ENCODE measurements at places on chromosomes 6 and 20.

DNA sequence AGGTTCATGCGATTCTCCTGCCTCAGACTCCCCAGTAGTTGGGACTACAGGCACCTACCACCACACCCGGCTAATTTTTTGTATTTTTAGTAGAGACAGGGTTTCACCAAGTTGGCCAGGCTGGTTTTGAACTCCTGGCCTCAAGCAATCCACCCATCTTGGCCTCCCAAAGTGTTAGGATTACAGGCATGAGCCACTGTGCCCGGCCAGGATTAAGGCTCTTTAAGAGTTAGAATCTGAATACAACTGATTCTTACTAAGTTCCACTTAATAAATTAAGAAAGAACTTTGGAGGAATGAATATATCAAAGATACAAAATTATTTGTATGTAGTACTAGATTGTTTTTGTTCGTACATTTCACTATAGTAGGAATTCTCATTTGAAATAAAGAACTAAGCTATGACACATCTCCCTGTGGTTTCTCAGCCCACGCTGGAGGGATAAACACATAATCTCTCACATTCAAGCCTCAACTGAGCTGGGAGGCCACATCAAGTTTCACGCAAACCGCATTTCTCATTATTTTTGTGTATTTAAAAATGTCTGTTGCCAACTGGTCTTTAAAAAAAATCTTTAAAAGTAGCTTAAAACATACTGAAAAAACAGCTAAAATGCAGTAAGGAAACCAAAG, 34.2 kb downstream of the DTNBP1 start:
- H3K4me1 ChIP-seq: peaks cover 23% of the 10 kb centered on the region
- H3K27ac ChIP-seq: no peak overlapping the region
- H3K36me3 ChIP-seq: peaks cover 24% of the 10 kb centered on the region
- H3K27me3 ChIP-seq: no peaks in the 10 kb centered on the region
- H3K4me3 ChIP-seq: no peak overlapping the region

- H3K4me1 ChIP-seq: no peaks in the 10 kb centered on the region
- H3K4me3 ChIP-seq: no peak overlapping the region
- H3K36me3 ChIP-seq: no peaks in the 10 kb centered on the region
- ATAC-seq: no peak
Observed at GRCh38 chr6:154672086-154672485, 61.1 kb upstream of the SCAF8 start.

DNA sequence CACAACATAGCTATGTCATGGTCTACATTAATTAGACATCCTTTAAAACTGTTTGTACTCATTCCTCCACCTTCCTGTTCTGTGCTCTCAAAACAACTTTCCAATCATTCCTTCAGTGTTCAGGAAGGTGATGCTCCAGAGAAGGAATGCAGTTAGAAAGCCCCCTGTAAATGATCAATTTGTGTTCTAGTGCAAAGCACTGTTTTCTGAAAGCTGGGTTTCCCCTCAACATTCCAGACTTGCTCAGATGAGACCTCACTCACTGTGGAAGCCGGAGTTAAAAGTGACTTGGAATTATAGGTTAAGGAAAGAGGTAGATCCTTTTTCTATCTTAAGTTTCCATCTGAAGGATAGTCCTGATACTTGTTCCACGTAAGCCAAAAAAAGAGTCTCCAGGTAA, 95.9 kb downstream of the BMP2 start:
- H3K4me1 ChIP-seq: no peaks in the 10 kb centered on the region
- H3K4me3 ChIP-seq: no peak overlapping the region
- ATAC-seq: no peak
- no peaks in the 10 kb centered on the region for H3K36me3 ChIP-seq

GRCh38 chr6:5499644-5500306, 238.5 kb downstream of the FARS2 start:
- H3K4me1 ChIP-seq: no peaks in the 10 kb centered on the region
- no peak overlapping the region for H3K27ac ChIP-seq
- H3K36me3 ChIP-seq: peaks cover 48% of the 10 kb centered on the region
- ATAC-seq: no peak
- no peak overlapping the region for H3K4me3 ChIP-seq

GRCh38 chr6:47633141-47633540, 65.2 kb upstream of the ADGRF4 start:
- no peak overlapping the region for H3K27ac ChIP-seq
- H3K4me3 ChIP-seq: no peak overlapping the region
- ATAC-seq: no peak
- H3K4me1 ChIP-seq: peaks cover 10% of the 10 kb centered on the region
- no peaks in the 10 kb centered on the region for H3K36me3 ChIP-seq
- H3K27me3 ChIP-seq: peaks cover 3% of the 10 kb centered on the region

- no peaks in the 10 kb centered on the region for H3K36me3 ChIP-seq
- no peak for ATAC-seq
- H3K4me3 ChIP-seq: no peak overlapping the region
- peaks cover 7% of the 10 kb centered on the region for H3K4me1 ChIP-seq
- H3K27me3 ChIP-seq: no peaks in the 10 kb centered on the region
Observed at GRCh38 chr6:135097172-135097571, 42.5 kb upstream of the HBS1L start.

DNA sequence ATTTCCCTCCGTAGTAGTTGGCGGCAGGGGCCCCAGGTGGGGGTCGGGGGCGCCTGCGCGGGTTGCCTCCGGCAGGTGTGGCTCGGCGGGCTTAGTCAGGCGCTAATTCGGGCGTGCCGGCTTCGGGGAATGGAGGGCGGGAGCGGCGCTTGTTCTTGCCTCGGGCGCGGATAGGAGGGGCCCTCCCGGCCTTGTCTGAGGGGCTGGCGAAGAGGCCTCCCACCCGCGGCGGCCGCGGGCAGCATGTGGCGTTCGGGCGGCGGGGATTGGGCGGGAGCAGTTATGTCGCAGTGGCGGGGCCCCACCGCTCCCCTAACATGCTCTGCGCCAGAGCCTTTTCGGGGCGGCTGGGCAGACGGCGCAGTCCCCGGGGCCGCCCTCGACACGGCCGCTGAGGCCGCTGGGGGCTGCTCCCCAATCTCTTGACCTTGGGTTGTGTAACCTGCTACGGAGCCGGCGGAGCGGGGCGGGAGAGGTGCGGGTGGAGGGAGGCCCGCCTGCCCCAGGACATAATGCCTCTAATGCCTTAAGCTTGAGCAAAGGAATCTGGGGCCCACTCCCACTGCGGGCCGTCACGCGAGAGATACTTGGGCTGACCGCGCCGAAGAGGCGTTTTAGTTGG, 1.1 kb downstream of the AMD1 start:
- peak overlapping the region; percentile 98 for H3K27ac ChIP-seq
- ATAC-seq: peak; percentile 52
- peaks cover 44% of the 10 kb centered on the region for H3K4me1 ChIP-seq
- H3K36me3 ChIP-seq: no peaks in the 10 kb centered on the region
- H3K4me3 ChIP-seq: peak overlapping the region; percentile 98
- H3K27me3 ChIP-seq: no peaks in the 10 kb centered on the region

Measured in stimulated activated memory B cell treated with anti-CD40 and anti-IgM and Interleukin-4, amounts not matched to agents 10 μg/mL and 1 μg/mL and 100 μg/mL, for 72 hours (primary cell).